ENCODE measurements at places on chromosomes 12 and 14. TPM values are rescaled to one million over a fixed set of nuclear protein-coding genes. Genes with fewer than 3 reads are reported as not detected.
A peak's percentile ranks its signal among the peaks of the same experiment; 100 is the strongest.

GRCh38 chr12:79688376-79689060, 2.2 kb downstream of the PAWR start:
- H3K27ac ChIP-seq = no peak overlapping the region
- no peaks in the 10 kb centered on the region for H3K27me3 ChIP-seq
- peaks cover 22% of the 10 kb centered on the region for H3K4me1 ChIP-seq
- DNase-seq = no peak
- peak overlapping the region; percentile 88 for H3K4me3 ChIP-seq
- no peaks in the 10 kb centered on the region for H3K36me3 ChIP-seq

DNA sequence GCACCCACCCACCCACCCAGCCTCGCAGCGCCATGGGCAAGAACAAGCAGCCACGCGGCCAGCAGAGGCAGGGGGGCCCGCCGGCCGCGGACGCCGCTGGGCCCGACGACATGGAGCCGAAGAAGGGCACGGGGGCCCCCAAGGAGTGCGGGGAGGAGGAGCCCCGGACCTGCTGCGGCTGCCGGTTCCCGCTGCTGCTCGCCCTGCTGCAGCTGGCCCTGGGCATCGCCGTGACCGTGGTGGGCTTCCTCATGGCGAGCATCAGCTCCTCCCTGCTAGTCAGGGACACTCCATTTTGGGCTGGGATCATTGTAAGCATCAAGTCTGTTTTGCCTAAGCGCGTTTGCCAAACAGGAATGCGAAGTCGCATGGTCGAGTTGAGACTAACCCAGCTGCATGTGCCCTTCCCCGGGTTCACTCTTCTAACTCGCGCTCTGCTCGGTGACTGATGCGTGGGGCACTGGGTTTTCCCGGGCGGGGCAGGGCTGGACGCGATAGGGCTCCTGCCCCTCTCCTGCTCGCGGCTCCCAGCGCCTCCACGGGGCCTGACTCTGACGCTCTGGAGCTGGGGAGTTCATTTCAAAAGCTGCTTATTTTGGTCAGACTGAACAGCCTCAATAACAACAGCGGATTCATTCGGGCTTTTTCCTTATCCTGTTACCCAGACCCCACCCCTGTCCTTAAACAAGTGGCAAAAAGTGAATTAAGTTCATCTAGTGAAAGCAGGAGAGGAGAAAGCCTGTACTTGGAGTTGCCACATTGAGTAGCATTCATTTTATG, 458 bp downstream of the SSPN start:
- no peaks in the 10 kb centered on the region for H3K27me3 ChIP-seq
- peak; percentile 64 for DNase-seq
- peak overlapping the region; percentile 82 for H3K27ac ChIP-seq
- peak overlapping the region; percentile 64 for H3K4me3 ChIP-seq

DNA sequence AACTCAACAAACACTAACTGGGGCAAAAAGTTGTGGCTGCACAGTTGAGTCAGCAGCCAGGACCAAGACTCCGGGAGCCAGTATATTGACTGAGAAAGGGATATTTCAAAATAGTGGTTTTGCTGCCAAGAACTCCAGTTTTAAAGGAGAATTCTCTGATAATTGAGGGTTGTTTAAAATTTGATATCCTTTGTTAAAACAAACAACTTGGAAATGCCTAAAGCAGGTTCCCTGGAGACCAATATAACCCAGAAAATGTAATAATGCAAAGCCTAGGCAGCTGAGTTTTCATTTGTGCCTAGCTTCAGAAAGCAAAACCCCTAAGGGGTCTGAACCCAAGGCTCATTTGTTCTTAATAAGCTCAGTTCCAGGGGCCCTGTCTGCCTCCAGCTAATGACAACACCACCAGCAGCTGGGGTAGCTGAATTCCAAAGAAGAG, 311.7 kb upstream of the CCDC196 start:
- no peaks in the 10 kb centered on the region for H3K4me1 ChIP-seq
- H3K36me3 ChIP-seq = no peaks in the 10 kb centered on the region
- no peaks in the 10 kb centered on the region for H3K27me3 ChIP-seq
- DNase-seq = no peak
- no peak overlapping the region for H3K4me3 ChIP-seq

- peak within 1 kb of the TSS; percentile 2 for H3K4me3 ChIP-seq
- H3K27ac ChIP-seq = no peak within 1 kb of the TSS
- peaks cover 28% of the 10 kb centered on the region for H3K36me3 ChIP-seq
- no peaks in the 10 kb centered on the region for H3K27me3 ChIP-seq
- no peak for DNase-seq
Measured at GRCh38 chr12:2834581-2835491, at the start of gene NRIP2. Gene NRIP2, minus strand, starts transcription at chr12:2835035. Its CDS starts 52 bp downstream, at chr12:2834983.

- DNase-seq = no peak
- no peak overlapping the region for H3K27ac ChIP-seq
- no peak overlapping the region for H3K4me3 ChIP-seq
Measured at GRCh38 chr14:83975841-83976770, 1553.8 kb upstream of the FLRT2 start.

DNA sequence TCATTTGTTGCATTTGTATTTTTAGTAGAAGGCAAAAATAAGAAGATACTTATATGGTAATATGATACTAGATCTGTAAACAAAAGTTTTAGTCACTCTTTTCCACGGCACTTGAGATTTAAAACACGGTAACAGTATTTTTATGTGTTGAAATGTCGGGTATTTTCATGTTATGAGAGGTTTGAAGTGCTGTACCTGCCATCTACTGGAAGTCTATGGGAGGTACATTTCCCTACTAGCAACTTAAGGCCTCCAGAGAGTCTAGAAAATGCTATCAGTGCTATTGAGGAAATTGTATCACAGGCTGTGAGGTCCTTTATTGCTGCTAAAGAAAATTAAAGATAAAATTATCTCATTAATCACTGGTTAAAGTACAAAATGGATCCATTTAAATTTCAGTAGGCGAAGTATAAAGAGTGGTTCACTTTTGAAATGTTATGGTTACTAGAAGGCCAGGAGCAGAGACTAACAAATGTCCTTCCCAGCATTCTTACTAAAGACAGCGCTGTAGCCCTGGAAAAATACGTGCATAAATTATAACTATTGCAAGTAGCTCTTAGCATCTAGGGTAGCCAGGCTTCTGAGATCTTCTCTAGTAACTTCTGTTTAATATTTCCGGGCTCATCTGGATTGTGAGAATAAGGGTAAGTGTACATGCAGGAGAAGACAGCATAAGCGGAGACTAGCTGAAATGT, 77.6 kb upstream of the PRKD1 start:
- no peaks in the 10 kb centered on the region for H3K4me1 ChIP-seq
- H3K27me3 ChIP-seq = no peaks in the 10 kb centered on the region
- H3K27ac ChIP-seq = no peak overlapping the region
- no peak overlapping the region for H3K4me3 ChIP-seq
- H3K36me3 ChIP-seq = no peaks in the 10 kb centered on the region

- no peak overlapping the region for H3K27ac ChIP-seq
- no peak overlapping the region for H3K4me3 ChIP-seq
- DNase-seq = no peak
- no peaks in the 10 kb centered on the region for H3K4me1 ChIP-seq
Measured at GRCh38 chr12:23221066-23221465, 596.1 kb downstream of the ETNK1 start.

- no peaks in the 10 kb centered on the region for H3K4me1 ChIP-seq
- H3K27me3 ChIP-seq = no peaks in the 10 kb centered on the region
- no peaks in the 10 kb centered on the region for H3K36me3 ChIP-seq
- no peak overlapping the region for H3K4me3 ChIP-seq
- no peak for DNase-seq
Measured at GRCh38 chr14:41873686-41874317, 267.1 kb downstream of the LRFN5 start.

DNA sequence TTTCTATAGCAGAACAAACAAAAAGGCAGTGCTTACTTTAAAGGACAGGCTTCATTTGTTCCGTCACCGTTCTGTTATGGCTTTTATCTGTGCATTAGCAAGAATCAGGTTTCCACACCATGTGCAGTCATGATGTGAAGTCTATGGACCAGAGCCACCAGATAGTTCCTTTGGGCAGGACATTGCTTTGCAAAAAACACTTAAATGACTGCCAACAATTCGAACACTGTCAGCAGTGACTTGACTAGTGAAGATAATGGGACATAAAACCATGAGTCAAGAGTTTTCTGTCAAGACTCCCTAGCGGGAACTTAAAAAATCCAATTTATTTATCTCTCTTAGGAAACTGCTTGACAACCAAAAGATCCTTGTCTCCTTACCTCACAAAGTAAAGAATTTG, 80.3 kb downstream of the NKX2-1 start:
- no peak overlapping the region for H3K4me3 ChIP-seq

GRCh38 chr12:64890873-64891468, 66.5 kb downstream of the TBC1D30 start:
- H3K27ac ChIP-seq = no peak overlapping the region
- H3K4me1 ChIP-seq = peaks cover 8% of the 10 kb centered on the region
- no peak overlapping the region for H3K4me3 ChIP-seq
- H3K36me3 ChIP-seq = no peaks in the 10 kb centered on the region

GRCh38 chr12:16482726-16483125, 123.2 kb downstream of the LMO3 start:
- H3K4me1 ChIP-seq = no peaks in the 10 kb centered on the region
- DNase-seq = no peak
- H3K36me3 ChIP-seq = no peaks in the 10 kb centered on the region
- no peak overlapping the region for H3K27ac ChIP-seq
- H3K4me3 ChIP-seq = no peak overlapping the region
- no peaks in the 10 kb centered on the region for H3K27me3 ChIP-seq

DNA sequence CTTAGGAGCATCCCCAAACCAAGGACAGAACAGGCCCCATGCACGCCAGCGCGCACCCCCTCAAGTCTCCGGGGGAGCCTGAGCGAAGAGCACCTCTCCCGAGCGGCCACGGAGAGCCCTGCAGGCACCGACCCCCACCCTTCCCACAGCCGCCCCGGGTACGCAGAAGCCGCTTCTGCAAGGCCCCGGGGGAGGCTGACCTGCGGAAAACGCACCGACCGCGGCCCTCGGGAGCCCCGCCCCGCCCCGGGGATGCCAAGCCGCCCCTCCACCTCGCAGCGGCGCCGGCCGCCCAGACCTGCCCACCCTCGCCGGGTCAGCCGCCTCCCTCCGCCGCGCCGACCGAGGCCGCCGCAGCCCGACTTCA, 385 bp downstream of the CAPRIN2 start:
- H3K36me3 ChIP-seq = no peaks in the 10 kb centered on the region
- H3K4me1 ChIP-seq = peaks cover 10% of the 10 kb centered on the region
- peak overlapping the region; percentile 82 for H3K27ac ChIP-seq
- peak overlapping the region; percentile 74 for H3K4me3 ChIP-seq
- no peak for DNase-seq

DNA sequence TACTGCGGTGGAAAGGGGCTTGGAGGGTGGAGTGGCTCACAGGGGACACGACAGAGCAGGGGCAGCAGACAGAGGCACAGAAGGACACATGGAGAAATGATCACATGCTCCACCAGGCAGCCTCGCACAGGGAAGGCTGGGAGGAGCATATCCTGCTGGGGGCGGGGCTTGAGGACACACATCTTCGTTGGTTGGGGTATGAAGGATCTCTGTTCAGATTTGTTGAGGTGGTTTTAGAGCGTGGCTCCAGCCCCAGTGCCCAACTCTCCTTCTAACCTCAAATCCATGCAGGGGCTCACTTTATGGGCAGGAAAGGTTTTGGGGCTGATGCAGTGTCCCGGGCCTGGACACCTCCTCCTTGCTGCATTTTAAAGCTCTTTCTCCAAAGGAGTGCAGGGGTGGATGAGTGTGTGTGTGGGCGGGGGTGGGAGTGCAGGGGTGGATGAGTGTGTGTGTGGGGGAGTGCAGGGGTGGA, 733 bp upstream of the P3H3 start:
- H3K27me3 ChIP-seq = peaks cover 33% of the 10 kb centered on the region
- DNase-seq = peak; percentile 78
- no peaks in the 10 kb centered on the region for H3K36me3 ChIP-seq
- H3K4me3 ChIP-seq = no peak overlapping the region

DNA sequence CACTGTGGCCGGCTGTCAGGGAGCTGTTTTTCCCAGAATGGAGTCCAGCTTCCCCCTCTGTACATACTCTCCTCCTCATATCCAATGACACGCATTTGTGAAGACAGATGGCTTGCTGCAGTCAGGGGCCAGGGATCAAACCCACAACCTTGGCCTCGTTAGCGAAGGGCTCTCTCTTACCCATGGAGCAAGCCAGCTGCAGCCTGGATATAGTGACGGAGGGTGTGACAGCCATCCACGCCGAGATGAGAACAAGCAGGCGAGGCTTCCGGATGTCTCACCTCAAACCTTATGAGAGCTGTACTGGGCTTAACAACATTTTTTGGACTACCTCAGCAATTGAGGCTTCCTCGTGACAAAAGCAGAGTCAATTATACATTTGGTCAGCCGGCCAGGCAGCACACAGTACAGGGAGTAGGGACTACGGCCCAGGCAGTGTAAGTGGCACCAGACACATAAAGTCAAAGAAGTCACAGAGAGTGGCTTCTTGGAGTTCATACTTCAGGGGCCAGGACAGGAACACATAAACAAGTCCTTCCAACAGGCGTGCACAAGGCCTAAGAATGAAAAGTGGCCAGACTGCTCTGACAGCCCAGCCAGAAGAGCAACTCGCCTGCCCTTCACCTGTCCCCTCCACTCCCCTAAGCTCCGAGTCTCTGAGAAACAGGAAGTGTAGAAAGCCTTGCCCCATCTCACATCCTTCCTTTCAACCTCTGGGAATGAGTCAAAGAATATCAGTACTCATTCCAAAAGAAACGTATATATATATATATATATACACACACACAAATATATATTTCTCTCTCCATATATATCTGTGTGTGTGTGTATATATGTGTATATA, 115.1 kb downstream of the TTC7B start:
- peaks cover 27% of the 10 kb centered on the region for H3K4me1 ChIP-seq
- DNase-seq = no peak
- H3K36me3 ChIP-seq = no peaks in the 10 kb centered on the region
- no peaks in the 10 kb centered on the region for H3K27me3 ChIP-seq
- no peak overlapping the region for H3K27ac ChIP-seq

DNA sequence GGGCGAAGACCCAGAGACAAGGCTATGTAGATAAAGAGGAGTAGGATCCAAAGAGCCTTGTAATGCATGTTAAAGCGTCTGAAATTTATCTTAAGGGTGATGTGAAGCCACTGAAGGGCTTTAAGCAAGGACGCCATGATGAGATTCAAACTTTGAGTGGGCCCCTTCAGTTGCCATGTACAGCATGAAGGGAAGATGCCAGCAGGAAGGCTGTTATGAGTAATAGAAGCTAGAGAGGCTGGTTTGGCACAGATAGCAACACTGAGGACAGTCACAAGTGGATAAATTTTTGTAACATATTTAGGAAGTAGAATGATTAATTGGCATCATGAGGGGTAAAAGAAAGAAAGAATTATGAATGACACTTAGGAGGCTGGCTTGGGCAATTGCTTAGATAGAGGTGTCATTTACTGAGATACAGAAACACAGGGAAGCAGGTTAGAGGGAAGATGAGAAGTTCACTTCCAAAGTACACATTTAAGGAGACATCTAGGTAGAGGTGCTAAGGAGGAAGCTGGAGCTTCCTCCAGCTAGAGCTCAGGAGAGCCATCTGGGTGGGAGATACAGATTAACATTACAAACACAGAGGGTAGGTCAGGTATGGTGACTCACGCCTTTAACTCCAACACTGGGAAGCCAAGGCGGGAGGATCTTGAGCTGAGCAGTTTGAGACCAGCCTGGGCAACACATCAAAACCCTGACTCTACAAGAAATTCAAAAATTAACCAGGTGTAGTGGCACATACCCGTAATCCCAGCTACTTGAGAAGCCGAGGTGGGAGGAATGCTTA, 13.7 kb downstream of the ATG2B start:
- H3K4me1 ChIP-seq = no peaks in the 10 kb centered on the region
- no peak overlapping the region for H3K27ac ChIP-seq
- no peaks in the 10 kb centered on the region for H3K36me3 ChIP-seq
- no peak overlapping the region for H3K4me3 ChIP-seq
- no peak for DNase-seq

Gene B4GALNT1
- total RNA-seq = 0.89 TPM

Gene RBP5
- total RNA-seq = 1.1 TPM

Gene PRKCH
- total RNA-seq = 60.9 TPM

Gene CACNA1C
- total RNA-seq = 8.4 TPM

Gene GTF2A1
- 26.1 TPM for total RNA-seq

Gene DGLUCY
- total RNA-seq = 102 TPM
